Activated CD4-positive, alpha-beta T cell treated with anti-CD3 and anti-CD28 coated beads for 36 hours (primary cell): ENCODE measurements at places on chromosomes 4 and X. TPM values are rescaled to one million over a fixed set of nuclear protein-coding genes. Genes with fewer than 3 reads are reported as not detected.

- no peak overlapping the region for H3K27ac ChIP-seq
- no peaks in the 10 kb centered on the region for H3K27me3 ChIP-seq
- H3K4me3 ChIP-seq, result no peak overlapping the region
- no peak for DNase-seq
- no peaks in the 10 kb centered on the region for H3K36me3 ChIP-seq
Measured at GRCh38 chrX:105098201-105098600, 122.3 kb downstream of the TEX13A start.

The CTBP1 gene
- total RNA-seq, result 177 TPM

GRCh38 chr4:34845926-34846325 lies 1398.4 kb downstream of the ARAP2 start:
- no peak overlapping the region for H3K27ac ChIP-seq
- no peak for DNase-seq
- H3K36me3 ChIP-seq, result no peaks in the 10 kb centered on the region

- no peaks in the 10 kb centered on the region for H3K4me1 ChIP-seq
- H3K27ac ChIP-seq, result no peak overlapping the region
- H3K27me3 ChIP-seq, result peaks cover 10% of the 10 kb centered on the region
- H3K36me3 ChIP-seq, result no peaks in the 10 kb centered on the region
Measured at GRCh38 chr4:138788267-138788790, 227.3 kb upstream of the NOCT start.

The GASK1B gene
- not detected for total RNA-seq

The PABPC1L2A gene
- not detected for total RNA-seq

GRCh38 chrX:136271300-136271699 lies 20.1 kb upstream of the MAP7D3 start:
- peaks cover 4% of the 10 kb centered on the region for H3K4me1 ChIP-seq
- H3K4me3 ChIP-seq, result no peak overlapping the region

DNA sequence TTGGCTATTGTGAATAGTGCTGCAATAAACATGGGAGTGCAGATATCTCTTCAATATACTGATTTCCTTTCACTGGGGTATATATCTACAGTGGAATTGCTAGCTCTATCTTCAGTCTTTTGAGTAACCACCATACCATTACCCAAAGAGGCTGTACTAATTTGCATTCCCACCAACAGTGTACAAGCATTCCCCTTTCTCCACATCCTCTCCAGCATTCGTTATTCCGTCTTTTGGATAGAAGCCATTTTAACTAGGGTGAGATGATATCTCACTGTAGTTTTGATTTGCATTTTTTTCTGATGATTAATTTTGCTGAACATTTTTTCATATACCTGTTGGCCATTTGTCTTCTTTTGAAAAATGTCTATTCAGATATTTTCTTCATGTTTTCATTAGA lies 110.3 kb downstream of the PRDM5 start:
- H3K4me3 ChIP-seq, result no peak overlapping the region
- no peaks in the 10 kb centered on the region for H3K36me3 ChIP-seq
- no peak overlapping the region for H3K27ac ChIP-seq
- H3K4me1 ChIP-seq, result no peaks in the 10 kb centered on the region

DNA sequence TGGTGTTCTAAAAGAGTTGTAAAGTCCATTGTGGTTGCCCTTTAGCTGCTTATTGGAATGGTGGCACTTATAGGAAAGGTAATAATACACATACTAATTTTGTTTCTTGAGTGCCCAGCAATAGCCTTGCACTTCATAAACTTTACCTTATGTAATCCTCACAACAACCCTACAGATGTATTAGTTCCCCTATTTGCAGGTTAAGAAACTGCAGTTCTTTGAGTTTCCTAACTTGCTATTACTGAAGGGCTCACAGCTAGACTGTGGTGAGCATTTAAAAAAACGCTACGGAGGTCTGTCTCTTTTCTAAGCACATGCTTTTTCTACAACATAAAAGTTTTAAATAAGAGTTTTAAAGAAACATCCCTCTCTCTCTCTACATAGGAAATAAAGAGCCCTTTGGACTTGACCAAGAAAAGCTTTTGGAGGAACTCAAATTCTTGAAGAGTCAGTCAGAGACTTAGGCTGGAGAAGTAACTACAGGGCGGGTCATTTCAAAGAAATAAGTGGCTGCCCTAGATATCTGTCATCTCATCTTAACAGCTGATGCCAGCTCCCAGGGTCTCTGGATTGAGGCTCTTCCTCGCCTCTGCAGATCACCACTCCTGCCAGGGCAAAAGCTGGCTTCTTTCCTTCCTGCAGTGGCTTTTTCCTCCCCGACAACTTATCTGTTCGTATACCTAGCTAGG lies 42.0 kb upstream of the FBXW7 start:
- no peak overlapping the region for H3K27ac ChIP-seq
- H3K27me3 ChIP-seq, result no peaks in the 10 kb centered on the region
- H3K4me3 ChIP-seq, result no peak overlapping the region
- DNase-seq, result no peak
- H3K36me3 ChIP-seq, result no peaks in the 10 kb centered on the region

- H3K36me3 ChIP-seq, result peaks cover 23% of the 10 kb centered on the region
- H3K4me1 ChIP-seq, result no peaks in the 10 kb centered on the region
Measured at GRCh38 chr4:36064117-36064516, 180.2 kb downstream of the ARAP2 start.

- H3K4me3 ChIP-seq, result no peak within 1 kb of the TSS
- no peaks in the 10 kb centered on the region for H3K36me3 ChIP-seq
- no peak within 1 kb of the TSS for H3K27ac ChIP-seq
Measured at GRCh38 chrX:54798137-54798536, at the start of gene ITIH6. Gene ITIH6 (minus strand): TSS chrX:54798255. CDS start chrX:54798210, 45 bp downstream.

GRCh38 chr4:182370491-182370890 lies 127.3 kb downstream of the TENM3 start:
- peaks cover 12% of the 10 kb centered on the region for H3K27me3 ChIP-seq
- no peak for DNase-seq
- no peak overlapping the region for H3K27ac ChIP-seq
- no peak overlapping the region for H3K4me3 ChIP-seq

DNA sequence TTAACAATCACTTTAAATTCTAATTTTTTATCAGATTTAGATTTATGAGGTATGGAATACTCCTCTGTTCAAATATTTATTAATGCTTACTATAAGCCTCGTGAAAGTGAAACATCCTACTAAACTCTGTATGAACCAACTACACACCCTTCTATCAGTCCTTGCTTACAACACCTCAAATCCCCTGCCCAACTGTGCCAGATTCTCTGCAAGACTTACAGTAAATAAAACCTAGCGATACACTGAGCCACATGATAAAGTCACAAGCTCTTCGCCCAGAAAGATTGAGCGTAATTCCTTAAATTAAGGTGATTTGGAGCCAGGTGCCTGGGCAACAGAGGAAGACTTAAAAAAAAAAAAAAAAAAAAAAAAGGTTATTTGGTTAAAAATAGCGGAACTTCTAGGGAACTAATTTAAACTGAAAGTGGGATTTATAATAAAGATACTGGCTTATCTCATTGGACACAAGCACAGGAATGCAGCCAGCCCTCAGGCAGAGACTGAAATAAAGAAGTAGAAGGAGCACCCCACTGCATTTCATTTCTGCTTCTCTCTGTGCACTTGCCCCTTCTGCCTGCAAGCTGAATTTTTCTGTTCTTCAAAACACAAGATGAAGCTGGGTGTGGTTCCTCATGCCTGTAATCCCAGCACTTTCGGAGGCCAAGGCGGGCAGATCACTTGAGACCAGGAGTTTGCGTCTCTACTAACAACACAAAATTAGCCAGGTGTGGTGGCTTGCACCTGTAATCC lies 17.5 kb upstream of the C4orf36 start:
- H3K36me3 ChIP-seq, result no peaks in the 10 kb centered on the region
- no peak for DNase-seq
- H3K4me3 ChIP-seq, result no peak overlapping the region
- H3K27me3 ChIP-seq, result no peaks in the 10 kb centered on the region
- no peak overlapping the region for H3K27ac ChIP-seq
- peaks cover 20% of the 10 kb centered on the region for H3K4me1 ChIP-seq

- H3K27ac ChIP-seq, result no peak overlapping the region
- H3K4me1 ChIP-seq, result peaks cover 5% of the 10 kb centered on the region
- DNase-seq, result no peak
- no peaks in the 10 kb centered on the region for H3K36me3 ChIP-seq
- H3K4me3 ChIP-seq, result no peak overlapping the region
- peaks cover 26% of the 10 kb centered on the region for H3K27me3 ChIP-seq
Measured at GRCh38 chrX:72130762-72131250, 909 bp downstream of the RTL5 start.

The APELA gene
- total RNA-seq, result not detected

DNA sequence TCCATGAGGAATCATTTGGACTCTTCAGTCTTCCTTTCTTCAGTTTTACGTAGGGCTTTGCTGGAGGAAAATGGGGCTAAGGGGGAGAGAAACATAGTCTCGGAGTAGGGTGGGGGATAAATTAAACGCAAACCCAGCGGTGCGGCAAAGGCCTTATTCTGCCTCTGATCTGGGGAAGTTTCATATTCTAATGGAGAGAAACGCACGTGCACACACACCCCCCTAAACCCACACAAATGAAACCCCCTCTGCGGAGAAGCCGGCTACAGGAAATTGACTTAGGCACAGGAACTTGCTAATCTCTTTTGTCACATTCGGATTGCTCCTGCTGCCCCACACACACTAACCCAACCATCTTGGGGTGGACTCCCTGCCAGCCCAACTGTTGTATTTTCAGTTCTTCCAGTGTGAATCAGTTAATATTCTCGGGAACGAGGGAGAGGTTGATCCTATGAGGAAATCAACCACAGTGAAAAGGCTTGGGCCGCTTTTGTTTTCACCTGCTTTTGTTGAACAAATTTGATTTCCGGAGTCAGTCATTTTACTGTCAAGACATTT lies at the start of gene RHOH:
Gene RHOH (plus strand): TSS at position 308 of the 558 bp plus-strand sequence. CDS start 46,356 bp downstream, outside the sequence.
- no peaks in the 10 kb centered on the region for H3K27me3 ChIP-seq
- H3K4me3 ChIP-seq, result peak within 1 kb of the TSS; percentile 98
- peaks cover 49% of the 10 kb centered on the region for H3K36me3 ChIP-seq
- H3K27ac ChIP-seq, result peak within 1 kb of the TSS; percentile 100

- H3K4me3 ChIP-seq, result no peak overlapping the region
- no peaks in the 10 kb centered on the region for H3K27me3 ChIP-seq
- H3K4me1 ChIP-seq, result peaks cover 35% of the 10 kb centered on the region
- H3K36me3 ChIP-seq, result peaks cover 24% of the 10 kb centered on the region
Measured at GRCh38 chrX:118553042-118553710, 57.6 kb downstream of the DOCK11 start.

The ADH1A gene
- not detected for total RNA-seq

The MMAA gene
- total RNA-seq, result 20.8 TPM

DNA sequence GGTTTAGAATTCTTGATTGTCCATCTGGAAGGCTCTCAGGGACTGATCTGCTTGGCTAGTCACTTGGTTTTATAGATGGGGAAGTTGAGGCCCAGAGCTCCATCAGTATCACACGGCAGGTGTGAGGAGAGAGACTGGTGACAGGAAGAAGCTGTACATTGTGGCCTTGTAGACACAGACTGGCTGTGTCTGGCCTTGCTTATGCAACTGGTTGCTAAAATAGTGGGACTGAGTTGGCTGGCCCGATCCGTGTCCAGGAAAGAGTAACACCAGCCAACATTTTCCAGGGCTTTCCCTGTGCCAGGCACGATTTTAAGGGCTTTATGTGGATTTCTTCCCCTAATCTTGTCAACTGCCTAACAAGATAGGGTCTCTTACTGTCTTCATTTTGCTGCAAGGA lies 2.8 kb downstream of the TBC1D14 start:
- DNase-seq, result peak; percentile 3
- H3K27me3 ChIP-seq, result peaks cover 3% of the 10 kb centered on the region
- H3K27ac ChIP-seq, result no peak overlapping the region
- peaks cover 8% of the 10 kb centered on the region for H3K36me3 ChIP-seq

The KIAA1210 gene
- not detected for total RNA-seq

DNA sequence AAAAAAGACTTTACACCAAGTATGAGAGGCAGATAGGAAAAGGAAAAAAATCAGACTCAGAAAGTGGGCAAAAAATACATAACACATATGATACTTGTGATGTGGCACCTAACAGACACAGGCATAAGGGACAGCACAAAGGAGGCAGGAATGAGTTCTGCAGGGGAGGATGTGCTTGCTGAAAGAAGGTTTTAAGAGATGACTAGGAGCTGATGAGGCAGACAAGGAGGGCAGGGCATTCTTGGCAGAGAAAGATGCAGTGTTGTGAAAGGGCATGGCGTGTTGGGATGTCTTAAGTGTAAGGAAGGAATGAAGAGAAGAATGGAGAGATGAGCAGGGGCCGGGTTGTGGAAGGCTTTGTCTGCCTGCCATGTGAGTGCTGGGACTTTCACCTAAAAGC lies 49.7 kb upstream of the TMEM154 start:
- no peaks in the 10 kb centered on the region for H3K4me1 ChIP-seq
- peak; percentile 9 for DNase-seq
- H3K36me3 ChIP-seq, result no peaks in the 10 kb centered on the region
- H3K27ac ChIP-seq, result no peak overlapping the region

DNA sequence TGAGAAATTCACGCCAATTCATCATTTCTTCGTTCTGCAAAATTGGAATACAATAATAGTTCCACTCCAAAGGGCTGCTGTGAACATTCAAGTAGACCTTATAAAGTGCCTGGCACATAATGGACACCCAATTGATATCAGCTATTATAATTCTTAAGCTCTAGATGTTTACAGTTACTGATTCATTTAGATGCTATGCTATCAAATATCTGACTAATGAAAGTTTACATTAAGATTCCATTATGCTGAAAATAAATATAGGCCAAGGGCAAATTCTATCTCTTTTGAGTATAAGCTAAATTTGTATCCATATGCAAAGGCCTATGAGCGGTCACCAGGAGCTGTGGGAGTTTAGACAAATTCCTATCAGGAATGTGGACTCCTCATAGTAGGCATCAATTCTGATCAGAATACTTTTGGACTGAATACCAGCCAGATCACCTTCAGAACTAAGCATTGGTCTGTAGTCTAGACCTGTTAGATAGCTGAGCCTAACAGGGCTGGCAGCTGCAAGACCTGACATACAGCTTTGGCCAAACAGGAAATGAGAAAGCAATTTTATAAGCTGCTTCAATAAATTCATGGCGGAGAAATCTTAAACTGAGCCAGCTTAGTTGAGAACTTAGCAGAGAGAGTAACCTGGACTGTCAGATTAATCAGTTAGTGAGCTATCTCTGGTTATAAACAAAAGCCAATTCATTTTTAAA lies 384.3 kb upstream of the ACTRT1 start:
- H3K36me3 ChIP-seq, result no peaks in the 10 kb centered on the region
- no peak for DNase-seq
- H3K27me3 ChIP-seq, result no peaks in the 10 kb centered on the region
- H3K4me1 ChIP-seq, result no peaks in the 10 kb centered on the region
- H3K4me3 ChIP-seq, result no peak overlapping the region
- H3K27ac ChIP-seq, result no peak overlapping the region

- no peak overlapping the region for H3K4me3 ChIP-seq
- H3K27ac ChIP-seq, result peak overlapping the region; percentile 65
- H3K4me1 ChIP-seq, result peaks cover 28% of the 10 kb centered on the region
- H3K36me3 ChIP-seq, result peaks cover 53% of the 10 kb centered on the region
- H3K27me3 ChIP-seq, result no peaks in the 10 kb centered on the region
Measured at GRCh38 chr4:109690690-109691410, 12.4 kb downstream of the CASP6 start.

- H3K27ac ChIP-seq, result no peak overlapping the region
- no peaks in the 10 kb centered on the region for H3K4me1 ChIP-seq
- no peaks in the 10 kb centered on the region for H3K27me3 ChIP-seq
- H3K4me3 ChIP-seq, result no peak overlapping the region
- H3K36me3 ChIP-seq, result no peaks in the 10 kb centered on the region
- DNase-seq, result no peak
Measured at GRCh38 chr4:126959056-126959745, 673.6 kb upstream of the INTU start.
